Fibroblast of skin of left quadriceps (primary cell): ENCODE measurements at places on chromosomes 3 and 15.

- no peak for DNase-seq
Observed at GRCh38 chr3:172787746-172788145, 37.2 kb downstream of the ECT2 start.

GRCh38 chr3:14047841-14048240, 76.8 kb downstream of the CHCHD4 start:
- no peak for DNase-seq

DNA sequence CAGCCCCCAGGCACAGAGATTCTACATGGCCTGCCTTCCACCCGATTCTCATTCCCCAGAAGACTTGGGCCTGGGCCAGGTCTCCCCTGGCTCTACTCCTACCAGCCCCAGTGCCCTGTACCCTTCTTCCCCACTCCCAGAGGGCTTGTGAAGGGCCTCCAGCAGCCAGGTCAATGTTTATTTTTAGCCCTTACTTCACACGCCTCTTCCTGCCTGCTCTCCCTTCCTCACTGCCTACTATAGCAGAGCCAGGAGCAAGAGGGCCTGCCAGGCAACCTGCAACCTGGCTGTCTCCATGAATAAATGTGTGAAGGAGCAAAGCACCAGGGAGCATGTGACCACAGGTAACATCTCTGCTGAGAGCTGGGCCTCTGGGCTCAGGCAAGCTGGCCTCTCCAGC, 26.4 kb upstream of the APEH start:
- no peak for DNase-seq

- DNase-seq: no peak
Observed at GRCh38 chr15:25510146-25510545, 71.3 kb upstream of the UBE3A start.

- no peak for DNase-seq
Observed at GRCh38 chr15:32670623-32671022, 29.1 kb downstream of the SCG5 start.

GRCh38 chr3:41040256-41040655, 159.0 kb upstream of the CTNNB1 start:
- DNase-seq: no peak

GRCh38 chr3:106126846-106127235, 258.0 kb upstream of the CBLB start:
- no peak for DNase-seq

DNA sequence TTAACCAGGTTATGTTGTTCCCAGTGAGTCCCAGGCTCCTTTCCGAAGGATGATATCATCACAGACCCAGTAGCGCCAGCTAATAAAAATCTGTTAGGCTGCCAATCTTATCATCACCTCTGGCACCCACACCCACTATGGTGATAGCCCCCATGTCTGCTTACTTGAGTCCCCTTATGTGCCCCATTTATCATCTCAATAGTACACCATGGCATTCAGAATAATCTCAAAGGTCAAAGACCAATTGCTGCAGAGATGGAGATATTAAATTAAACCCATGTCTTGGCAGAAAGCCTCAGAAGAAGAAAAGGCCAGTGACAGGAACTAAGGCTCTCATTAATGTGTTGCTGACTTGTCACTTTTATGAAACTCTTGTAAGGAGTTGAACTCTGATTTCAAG, 32.8 kb downstream of the CPNE4 start:
- no peak for DNase-seq

- DNase-seq: peak; percentile 10
Observed at GRCh38 chr3:128993461-128994172, at the start of gene CFAP92. Gene CFAP92, minus strand, starts transcription at chr3:128994076. Its CDS starts 772 bp downstream, at chr3:128993304.

DNA sequence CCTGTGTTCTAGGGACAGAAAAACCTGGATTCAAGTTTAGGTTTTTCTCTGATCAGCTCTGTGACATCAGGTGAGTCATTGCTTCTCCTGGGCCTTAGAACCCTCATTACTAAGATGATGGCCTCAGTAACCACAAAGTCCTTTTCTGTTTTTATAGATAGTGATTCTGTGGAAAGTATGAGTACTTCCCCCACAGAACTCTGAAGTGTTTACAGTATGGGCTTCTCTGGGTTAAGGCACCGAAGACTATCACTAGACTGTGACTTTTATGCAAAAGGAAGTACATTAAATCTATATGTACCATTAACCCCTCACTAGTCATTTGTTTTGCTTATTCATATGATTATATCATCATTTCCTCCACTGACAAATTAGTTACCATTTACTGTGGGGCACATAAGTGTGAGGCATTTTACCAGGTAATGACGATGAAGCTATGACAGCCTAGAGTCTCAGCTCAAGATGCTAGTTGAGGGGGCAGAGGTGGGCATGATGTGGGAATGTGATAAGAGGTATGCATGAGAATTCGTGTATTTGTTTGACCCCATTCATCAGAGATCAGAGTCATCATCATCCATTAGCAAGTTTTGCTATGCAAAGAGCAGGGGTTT, 15.0 kb upstream of the RORA start:
- no peak for DNase-seq

GRCh38 chr3:111667621-111668239, 72.6 kb upstream of the ZBED2 start:
- no peak for DNase-seq

GRCh38 chr15:71325481-71325880, 210.2 kb downstream of the THSD4 start:
- no peak for DNase-seq

- DNase-seq: no peak
Observed at GRCh38 chr3:143100451-143100850, 19.1 kb upstream of the CHST2 start.

DNA sequence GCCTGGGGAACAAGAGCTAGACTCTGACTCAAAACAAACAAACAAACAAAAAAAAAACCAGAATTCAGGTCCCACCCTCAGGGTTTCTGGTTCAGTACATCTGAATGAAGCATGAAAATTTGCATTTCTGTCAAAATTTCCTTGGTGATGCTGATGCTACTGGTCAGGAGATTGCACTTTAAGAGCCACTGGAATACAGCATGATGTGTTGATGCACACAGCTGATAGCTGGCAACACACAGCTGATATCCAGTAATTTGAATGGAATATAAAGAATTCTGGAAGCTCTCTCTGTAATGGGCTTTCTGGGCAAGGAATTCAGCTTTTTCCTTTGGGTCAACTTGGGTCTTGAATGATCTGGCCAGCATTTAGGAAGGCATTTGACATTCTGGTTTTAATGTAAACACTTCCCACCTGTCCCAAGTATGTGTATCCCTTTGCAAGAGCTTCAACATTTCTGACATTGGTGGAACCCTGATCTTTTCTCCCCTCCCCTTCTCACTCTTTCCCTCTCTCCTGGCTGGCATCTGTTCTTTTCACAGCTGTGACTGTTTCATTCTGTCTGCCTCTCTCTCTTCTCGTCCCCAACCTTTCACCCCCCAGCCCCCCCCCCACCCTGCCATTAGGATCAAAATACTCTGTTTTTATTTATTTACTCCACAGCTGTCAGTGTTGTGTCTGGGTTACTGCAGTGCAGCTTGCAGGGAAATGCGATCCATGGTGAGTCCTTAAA, 189.5 kb downstream of the TPRG1 start:
- no peak for DNase-seq

DNA sequence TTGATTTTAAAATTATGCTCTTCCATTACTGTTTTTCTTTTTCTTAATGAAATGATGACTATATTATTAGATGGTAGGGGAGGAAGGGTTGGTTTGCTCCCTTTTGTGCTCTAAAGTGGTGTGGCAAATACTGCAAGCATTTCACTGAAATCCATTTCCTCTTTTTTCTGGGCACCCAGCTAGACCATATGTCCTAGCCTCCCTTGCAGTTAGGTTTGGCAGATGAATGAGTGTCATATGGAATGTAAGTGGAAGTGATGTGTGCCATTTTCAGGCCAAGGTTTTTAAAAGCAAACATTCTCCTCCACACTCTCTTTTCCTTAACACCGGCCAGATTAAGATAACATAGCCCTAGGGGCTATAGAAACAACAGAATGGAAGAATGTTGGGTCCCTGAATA, 363.0 kb downstream of the FGF12 start:
- no peak for DNase-seq

- DNase-seq: peak; percentile 98
Observed at GRCh38 chr3:86937306-86937791, 53.6 kb downstream of the VGLL3 start.

- no peak for DNase-seq
Observed at GRCh38 chr3:186187401-186188275, 78.7 kb upstream of the ETV5 start.

DNA sequence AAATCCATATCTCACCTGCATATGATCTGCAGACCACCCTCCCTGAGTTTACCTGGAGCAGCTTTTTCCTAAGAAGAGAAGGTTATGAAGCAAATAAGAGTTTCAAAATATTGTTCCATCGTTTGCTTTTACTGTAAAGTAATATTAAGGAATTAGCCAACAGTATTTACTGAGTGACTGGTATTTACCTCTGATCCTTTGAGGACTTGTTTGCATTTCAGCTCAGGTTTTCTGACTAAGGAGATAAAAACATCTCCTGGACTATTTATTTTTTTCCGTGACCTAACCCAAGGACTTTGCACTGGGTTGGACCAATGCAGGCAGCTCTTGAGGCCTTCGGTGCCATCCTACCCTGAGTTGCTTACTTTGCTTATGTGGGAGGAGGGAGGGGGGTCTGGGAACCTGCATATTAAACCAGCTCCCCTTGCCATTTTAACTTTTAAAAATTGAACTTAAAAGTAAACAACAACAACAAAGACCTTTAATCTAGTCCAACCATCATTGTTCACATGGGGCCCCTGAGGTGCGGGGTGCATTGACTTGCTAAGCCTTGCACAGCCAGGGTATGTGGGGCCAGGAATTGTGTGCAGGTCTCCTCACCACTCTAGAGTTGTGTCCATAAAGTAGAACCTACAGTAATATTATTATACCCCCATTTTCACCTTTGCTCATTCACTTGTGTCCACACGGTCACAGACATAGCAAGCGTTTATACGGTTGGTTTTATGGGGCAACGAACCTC, 39.3 kb downstream of the TRAK1 start:
- DNase-seq: no peak

DNA sequence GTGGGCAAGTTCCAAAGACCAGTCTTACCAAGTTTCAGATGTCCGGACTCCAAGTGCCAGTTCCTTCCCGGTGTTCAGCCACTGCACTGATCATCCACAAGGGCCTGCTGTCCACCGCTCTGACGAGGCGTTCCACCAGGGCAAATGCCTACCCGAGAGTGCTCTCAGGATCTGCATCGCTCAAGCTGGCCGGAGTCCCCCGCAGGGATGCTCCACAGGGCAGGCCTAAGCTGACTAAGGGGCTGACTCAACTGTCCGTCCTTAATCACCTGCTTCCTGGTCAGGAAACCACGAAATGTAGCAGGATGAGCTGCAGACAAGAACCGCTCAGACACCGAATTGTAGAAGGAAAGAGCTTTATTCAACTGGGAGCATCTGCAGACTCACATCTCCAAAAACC, 341.6 kb downstream of the KCNH8 start:
- no peak for DNase-seq

GRCh38 chr15:57216288-57216687, 160.0 kb upstream of the CGNL1 start:
- DNase-seq: peak; percentile 63
